NCI-H2171 (cell line): ENCODE measurements at places on chromosomes 11 and 22.

DNA sequence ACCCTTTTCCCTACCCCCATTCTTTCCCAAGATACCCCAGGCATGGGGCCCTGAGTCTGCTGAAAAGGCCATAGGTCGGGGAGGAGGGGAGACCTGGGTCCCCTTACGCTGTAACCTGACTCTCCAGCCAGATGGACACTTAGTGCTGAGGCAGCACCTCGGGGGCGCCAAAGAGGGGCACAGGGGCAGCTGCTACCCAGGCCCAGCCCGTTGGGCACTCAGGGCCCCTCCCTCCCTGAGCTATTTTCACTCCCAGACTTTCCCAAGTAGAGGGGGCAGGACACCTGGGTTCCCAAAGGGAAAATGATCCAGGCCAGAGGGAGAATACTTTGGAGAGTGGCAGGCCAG lies 933 bp downstream of the ACTN3 start:
- no peak for DNase-seq

DNA sequence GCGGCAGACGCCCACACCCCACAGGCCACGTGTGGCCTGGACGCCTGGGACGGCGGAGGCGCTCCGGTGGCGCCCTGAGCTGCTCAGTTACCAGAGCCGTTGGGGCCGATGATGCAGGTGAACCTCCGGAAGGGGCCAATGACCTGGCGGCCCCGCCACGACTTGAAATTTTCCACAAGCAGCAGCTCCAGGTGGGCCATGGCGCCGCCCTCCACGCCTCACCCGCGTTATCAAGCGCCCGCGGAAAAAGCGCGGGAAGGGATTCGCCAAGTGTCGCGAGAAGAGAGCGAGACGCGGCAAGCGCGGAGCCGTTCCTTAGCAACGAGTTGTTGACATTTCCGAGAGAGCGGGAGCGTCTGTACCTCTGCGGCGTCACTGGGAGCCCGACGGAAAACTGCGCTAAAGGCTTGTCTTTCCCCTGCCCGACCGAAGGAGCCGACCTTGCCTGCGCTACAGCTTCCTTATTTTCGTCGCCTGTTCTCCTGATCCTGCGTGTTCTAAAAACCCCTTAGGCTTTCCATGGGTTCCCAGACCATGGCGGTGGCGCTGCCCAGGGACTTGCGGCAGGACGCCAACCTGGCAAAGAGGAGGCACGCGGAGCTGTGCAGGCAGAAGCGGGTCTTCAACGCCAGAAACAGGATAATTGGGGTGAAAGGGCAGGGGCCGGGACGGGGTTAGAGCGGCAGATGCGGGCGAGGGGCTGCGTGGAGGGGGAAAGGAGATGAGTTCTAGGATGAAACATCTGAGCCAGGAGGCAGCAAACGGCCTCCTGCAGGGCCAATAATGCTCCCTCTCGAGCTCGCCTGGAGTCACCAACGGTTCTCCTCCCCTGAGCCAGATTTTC lies at the start of the genes RIBC2 and SMC1B:
Gene RIBC2, plus strand, starts transcription at position 326 of the 844 bp plus-strand sequence. Its CDS starts 194 bp downstream, at position 520.
Gene SMC1B, minus strand, starts transcription at position 232 of the 844 bp plus-strand sequence. Its CDS starts 32 bp downstream, at position 200.
- DNase-seq = peak; percentile 97

DNA sequence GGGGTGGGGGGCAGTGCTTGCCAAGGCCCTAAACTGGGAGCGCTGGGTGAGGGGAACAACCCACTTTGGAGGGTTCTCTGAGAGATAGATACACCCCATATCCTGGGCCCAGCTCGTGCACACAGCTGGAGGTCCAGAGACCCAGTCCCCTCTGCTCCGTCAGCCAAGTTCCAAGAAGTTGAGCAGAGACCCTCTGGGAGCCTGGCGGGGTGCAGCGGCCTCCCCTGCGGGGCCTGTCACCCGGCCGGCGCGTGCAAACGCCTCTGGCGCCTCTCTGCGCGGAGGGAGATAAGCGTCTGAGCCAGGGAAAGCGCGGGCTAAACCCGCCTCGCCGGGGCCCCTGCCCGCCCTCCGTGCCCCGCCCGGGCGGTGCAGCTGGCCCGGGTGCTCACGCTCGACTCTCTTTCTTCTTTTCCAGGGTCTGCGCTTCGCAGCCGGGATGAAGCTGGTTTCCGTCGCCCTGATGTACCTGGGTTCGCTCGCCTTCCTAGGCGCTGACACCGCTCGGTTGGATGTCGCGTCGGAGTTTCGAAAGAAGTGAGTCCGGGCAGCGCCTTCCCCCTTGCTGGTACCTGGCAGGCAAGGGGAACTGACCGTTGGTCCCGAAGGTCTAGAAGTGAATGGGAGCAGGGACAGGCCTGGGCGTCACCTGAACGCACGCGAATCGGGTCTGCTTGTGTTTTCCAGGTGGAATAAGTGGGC lies 540 bp downstream of the ADM start:
- DNase-seq = no peak

GRCh38 chr22:35064664-35065063 lies 1.3 kb upstream of the ISX start:
- no peak for DNase-seq

DNA sequence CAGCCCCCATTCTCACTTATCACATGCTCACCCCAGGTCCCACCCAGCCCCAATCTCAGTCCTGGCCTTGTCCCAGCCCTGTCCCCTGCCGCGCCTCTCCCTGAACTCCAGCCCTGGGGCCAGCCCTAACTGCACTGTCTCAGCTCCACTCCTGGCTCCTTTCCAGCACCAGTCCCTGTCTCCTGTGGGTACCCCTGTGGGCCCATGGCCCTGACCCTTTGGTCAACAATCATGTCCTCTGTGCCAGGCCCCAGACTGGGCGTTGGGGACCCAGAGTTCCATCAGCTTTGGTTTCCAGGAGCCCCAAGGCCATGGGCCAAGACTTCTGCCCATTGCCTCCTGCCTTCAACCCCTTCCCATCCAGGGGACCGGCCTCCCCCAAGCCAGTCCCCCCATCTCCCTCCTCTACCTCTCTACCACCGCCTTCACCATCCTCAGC lies 757 bp downstream of the SPI1 start:
- DNase-seq = no peak

DNA sequence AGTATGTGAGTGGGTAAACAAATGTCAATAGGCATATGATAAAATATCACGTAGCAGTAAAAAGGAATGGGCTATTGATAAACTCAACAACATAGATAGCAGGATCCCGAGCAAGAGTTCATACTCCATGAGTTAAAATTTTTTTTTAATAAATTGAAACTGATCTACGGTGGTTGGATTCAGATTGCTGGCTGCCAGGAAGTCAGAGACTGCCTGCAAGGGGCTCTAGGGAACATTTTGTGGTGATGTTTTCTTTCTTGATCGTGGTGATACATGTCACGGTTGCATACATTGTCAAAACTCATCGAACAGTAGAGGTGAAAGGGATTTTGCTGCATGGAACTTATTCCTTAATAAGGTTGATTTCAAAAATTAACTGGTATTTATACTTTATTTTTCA lies 62.6 kb upstream of the WNT7B start:
- DNase-seq = no peak

DNA sequence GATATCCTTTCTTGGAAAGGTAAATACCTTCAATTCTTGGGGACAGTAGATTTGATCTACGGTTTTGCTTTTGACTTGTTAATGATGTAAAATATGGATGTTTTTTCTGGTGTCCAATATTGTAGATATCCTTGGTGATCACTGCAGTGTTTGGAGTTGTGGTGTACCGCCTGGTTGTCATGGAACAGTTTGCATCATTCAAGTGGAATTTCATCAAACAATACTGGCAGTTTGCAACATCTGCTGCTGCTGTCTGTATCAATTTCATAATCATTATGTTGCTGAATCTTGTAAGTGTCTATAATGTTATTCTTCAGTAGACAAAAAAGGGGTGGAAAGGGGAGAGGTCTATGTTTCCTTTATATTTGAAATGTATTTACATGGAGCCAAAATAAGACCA lies 27.4 kb upstream of the MUC15 start:
- peak; percentile 24 for DNase-seq

GRCh38 chr11:121887976-121888557 lies 227.9 kb downstream of the BLID start:
- DNase-seq = no peak

GRCh38 chr11:10752061-10752460 lies 1.0 kb downstream of the CTR9 start:
- DNase-seq = no peak

GRCh38 chr22:40666151-40666848 lies 13.0 kb upstream of the MCHR1 start:
- no peak for DNase-seq

DNA sequence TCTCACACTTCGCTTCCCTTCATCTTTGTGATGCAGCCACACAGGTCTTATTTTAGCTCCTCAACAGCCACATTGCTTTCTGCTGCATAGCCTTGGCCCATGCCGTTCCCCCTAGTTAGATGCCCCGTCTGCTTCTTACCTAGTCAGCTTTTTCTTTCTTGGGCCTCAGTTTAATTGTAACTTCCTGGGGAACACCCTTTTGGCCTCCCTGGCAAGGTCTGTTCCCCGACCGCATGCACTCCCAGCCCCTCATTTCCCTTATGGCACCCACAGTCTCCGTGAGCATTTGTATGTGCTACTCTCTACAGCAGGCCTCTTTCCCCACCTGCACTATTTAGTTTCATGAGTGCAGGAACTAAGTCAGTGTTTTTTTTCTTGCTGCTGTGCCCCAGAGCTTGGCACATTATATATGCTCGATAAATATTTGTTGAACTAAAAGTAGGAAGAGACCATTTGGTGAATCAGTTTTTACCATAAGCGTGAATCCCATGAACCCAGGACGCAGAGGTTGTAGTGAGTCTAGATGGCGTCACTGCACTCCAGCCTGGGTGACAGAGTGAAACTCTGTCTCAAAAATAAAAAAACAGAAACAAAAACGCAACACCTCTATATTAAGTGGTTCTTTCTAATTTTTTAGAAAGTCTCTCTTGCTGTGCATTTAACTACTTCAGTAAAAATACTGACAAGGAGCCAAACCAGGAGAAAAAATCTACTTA lies 38.5 kb downstream of the TNRC6B start:
- DNase-seq = no peak

DNA sequence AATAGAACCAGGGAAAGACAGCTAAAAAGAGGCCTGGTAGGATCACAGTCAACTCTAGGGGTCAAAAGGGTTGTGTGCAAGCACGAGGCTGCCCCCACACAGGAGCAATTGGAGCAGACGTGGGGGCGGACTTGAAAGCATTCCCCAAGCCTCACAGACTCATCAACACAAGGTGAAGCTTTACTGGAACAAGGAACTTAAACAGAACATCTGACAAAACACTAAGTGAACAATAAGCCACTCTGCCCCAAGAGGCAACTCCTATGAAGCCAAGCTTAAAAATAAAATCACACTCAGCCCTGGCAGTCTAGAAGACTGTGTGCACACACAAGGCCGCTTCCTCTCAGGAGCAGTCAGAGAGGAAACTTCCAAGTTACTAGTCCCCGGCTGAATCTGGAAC lies 32.2 kb upstream of the TEAD1 start:
- no peak for DNase-seq

DNA sequence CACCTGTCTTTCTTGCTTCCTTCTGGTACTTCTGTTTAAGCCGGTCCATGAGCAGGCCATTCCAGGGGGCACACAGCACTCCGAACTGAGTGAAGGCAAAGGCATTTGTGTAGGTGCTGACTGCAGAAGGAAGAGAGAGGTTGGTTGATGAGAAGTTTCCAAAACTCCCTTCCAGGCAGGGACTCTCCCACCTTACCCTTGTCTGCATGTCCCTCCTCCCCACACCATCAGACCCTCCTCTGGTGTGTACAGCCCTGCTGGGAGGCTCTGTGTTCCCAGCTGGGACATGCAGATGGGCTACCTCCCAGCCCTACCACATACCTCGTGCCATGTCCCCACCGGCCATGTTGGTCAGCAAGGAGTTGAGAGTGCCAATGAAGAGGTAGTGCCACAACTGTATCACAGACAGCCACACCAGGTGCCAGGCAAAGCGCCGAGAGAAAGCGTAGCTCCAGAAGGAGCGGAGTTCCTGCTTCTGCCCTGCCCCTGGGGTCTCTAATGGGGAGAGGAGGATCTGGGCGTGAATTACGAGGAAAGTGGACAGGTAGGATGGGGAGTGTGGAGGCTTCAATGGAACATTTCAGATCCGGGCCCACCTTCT lies 12.2 kb downstream of the SLC43A3 start:
- DNase-seq = no peak

DNA sequence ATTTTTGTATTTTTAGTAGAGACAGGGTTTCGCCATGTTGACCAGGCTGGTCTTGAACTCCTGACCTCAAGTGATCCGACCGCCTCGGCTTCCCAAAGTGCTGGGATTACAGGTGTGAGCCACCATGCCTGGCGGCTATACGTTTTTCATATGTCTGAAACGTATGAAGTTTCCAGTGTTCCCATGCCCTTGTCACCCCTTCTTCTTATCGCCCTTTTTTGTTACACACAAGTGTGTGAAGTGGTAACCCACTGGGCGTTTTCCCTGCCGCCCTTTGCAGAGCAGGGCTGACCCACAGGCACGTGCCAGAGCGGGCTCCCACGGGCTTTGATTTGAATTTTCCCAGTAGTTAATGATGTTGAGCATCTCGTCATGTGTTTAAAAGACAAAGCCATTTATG lies 17.0 kb downstream of the PIM3 start:
- DNase-seq = no peak

DNA sequence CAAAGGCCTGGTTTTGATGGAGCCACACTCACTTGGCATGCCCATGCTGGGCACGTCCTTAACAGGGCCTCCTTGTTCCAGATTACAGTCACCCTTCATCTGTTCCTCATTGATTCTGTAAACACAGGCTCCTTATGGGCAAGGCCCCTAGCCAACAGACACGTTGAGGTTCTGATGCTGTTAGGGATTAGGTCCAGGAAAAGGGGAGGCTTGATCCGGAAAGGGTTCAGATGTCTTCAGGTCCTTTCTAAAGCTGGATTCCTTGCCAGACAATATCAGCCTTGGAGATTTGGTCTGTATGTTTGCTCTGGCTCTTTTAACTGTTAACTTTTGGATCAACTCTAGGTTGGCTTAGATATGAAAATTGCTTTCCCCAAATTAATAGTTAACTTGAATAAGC lies 46.9 kb upstream of the PRSS23 start:
- DNase-seq = no peak

- no peak for DNase-seq
These were observed 4.6 kb downstream of the GNB1L start for GRCh38 chr22:19849835-19850762.

DNA sequence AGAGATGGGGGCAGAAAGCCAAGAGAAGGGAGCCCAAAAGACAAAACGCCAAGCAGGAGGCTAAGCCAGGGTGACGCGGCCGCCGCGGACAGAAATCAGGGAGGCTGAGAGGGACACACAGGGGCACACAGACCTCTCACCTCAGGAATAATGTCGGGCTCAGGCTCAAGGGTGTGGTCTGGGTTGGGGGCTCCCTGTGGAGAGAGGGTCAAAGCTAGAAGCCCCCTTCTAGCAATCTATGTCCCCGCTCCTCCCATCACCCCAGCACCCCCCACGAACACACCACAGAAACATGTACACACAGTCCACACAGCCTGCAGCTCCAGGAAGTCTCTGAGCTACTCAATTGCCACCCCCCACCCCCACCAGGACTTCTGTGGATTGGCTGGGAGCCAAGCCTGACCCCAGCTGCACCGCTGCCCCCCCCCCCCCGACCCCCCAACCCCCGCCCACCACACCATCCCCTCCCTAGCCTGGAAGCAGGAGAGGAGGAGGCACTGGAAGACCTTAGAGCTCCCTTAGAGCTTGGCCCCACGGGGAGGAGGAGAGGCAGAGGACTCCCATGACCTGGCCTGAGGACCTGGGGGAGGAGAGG lies 6.9 kb downstream of the BCL9L start:
- DNase-seq = no peak
